Natural killer cell treated with Interleukin-12 subunit alpha and Interleukin-12 subunit beta and Interleukin-15 and Interleukin-18, amount 100 ng/mL, for 72 hours (primary cell): ENCODE measurements at places on chromosomes 13 and 19.

DNA sequence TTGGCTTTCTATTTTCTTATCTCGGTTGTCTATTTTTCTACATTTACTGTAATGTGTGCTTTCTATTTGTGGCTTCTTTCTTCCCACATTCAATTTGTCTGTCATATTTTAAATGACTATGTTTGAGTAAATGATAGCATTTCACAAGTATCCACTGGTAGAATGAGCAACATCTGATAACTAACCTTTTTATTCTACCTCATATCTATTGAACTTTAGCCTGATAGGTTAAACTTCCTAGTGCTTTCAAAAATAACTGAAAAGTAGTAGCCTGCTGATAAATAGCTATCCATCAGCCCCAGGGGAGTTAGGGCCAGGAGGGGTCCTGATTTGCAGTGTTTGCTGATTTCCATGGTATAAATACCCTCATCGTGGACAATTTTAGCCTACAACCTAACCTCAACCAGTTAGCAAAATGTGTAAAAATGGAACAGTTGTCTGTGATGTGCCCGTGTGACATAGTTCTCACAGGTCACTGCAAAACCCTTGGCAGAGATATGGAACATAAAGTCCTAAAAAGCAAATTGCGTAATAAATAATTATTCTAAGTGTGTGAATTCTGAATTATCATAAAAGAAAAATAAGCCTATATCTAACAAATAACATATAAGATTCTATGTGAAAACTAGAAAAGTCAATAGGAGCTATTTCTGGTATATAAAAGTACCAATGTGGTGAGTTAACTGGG, 32.1 kb downstream of the KCTD12 start:
- no peak overlapping the region for H3K4me3 ChIP-seq
- no peak for DNase-seq
- H3K27ac ChIP-seq: no peak overlapping the region
- H3K4me1 ChIP-seq: peaks cover 6% of the 10 kb centered on the region
- peaks cover 8% of the 10 kb centered on the region for H3K27me3 ChIP-seq

- peaks cover 8% of the 10 kb centered on the region for H3K27me3 ChIP-seq
- H3K4me1 ChIP-seq: no peaks in the 10 kb centered on the region
- no peaks in the 10 kb centered on the region for H3K36me3 ChIP-seq
Observed at GRCh38 chr19:46441866-46442265, 13.1 kb upstream of the PNMA8C start.

DNA sequence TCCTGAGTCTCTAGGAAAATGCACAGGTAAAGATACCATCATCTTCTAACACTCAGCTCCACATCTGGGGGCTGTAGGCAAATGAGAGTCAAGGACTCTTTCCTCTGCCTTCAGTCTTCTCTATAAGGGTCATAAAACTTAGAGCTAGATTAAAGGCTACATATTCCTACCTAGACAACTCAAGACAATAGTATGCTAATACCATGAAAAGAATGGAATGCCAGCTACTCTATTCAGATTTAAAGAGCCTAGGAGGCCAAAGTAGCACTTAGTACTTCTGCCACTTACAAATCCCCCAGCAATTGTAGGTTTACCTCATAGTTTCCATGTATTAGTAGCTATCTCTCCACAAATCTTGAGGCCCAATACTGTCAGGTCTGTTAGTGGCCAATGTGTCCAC, 453.0 kb downstream of the SLITRK5 start:
- no peak for DNase-seq
- H3K4me3 ChIP-seq: no peak overlapping the region
- H3K4me1 ChIP-seq: no peaks in the 10 kb centered on the region
- no peak overlapping the region for H3K27ac ChIP-seq

GRCh38 chr19:46133101-46133627, 8.7 kb upstream of the IGFL3 start:
- H3K4me1 ChIP-seq: no peaks in the 10 kb centered on the region
- peaks cover 46% of the 10 kb centered on the region for H3K27me3 ChIP-seq
- no peak for DNase-seq
- H3K36me3 ChIP-seq: no peaks in the 10 kb centered on the region
- no peak overlapping the region for H3K27ac ChIP-seq

- H3K4me3 ChIP-seq: no peak overlapping the region
- no peak overlapping the region for H3K27ac ChIP-seq
- no peaks in the 10 kb centered on the region for H3K4me1 ChIP-seq
- no peaks in the 10 kb centered on the region for H3K36me3 ChIP-seq
- no peak for DNase-seq
Observed at GRCh38 chr13:67977066-67977465, 746.9 kb upstream of the PCDH9 start.

- DNase-seq: no peak
- H3K27me3 ChIP-seq: no peaks in the 10 kb centered on the region
- no peaks in the 10 kb centered on the region for H3K36me3 ChIP-seq
- H3K27ac ChIP-seq: no peak overlapping the region
Observed at GRCh38 chr13:74280093-74280794, 146.0 kb upstream of the KLF12 start.

DNA sequence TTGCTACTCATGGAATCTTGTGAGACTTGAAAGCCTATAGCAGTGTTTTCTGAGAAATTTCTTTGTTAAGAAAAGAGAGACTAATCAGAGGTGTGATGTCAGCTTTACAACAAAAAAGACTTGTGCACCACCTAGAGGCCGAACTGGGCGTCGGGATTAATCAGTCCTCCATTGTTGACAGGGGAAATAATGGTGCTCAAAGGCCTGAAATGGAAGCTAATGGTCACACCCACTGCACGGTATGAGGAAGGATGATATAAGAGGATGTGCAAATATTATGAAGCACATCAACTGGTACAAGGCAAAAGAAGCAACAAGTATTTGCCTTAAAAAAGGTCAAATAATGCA, 480.2 kb upstream of the MIR17HG start:
- no peak overlapping the region for H3K27ac ChIP-seq
- no peak for DNase-seq
- no peak overlapping the region for H3K4me3 ChIP-seq
- no peaks in the 10 kb centered on the region for H3K4me1 ChIP-seq

DNA sequence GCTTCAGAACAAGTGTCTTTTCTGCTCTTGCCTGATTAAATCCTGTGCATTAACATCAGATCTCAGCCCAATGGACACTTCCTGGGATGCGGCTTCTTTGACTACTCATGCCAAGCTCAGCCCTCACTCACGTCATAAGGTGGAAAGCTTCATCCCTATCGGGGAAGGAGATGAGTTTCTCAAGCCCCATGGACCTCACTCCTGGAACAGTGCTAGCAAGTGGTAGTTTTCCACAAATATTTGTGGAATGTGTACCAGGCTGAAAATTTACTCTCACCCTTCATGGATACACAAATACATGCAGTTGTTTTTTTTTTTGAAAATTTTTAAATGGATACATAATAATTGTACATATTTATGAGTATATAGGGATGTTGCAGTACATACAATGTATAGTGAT, 34.6 kb upstream of the FARP1 start:
- DNase-seq: no peak
- H3K27ac ChIP-seq: no peak overlapping the region
- peaks cover 8% of the 10 kb centered on the region for H3K27me3 ChIP-seq
- no peaks in the 10 kb centered on the region for H3K4me1 ChIP-seq

DNA sequence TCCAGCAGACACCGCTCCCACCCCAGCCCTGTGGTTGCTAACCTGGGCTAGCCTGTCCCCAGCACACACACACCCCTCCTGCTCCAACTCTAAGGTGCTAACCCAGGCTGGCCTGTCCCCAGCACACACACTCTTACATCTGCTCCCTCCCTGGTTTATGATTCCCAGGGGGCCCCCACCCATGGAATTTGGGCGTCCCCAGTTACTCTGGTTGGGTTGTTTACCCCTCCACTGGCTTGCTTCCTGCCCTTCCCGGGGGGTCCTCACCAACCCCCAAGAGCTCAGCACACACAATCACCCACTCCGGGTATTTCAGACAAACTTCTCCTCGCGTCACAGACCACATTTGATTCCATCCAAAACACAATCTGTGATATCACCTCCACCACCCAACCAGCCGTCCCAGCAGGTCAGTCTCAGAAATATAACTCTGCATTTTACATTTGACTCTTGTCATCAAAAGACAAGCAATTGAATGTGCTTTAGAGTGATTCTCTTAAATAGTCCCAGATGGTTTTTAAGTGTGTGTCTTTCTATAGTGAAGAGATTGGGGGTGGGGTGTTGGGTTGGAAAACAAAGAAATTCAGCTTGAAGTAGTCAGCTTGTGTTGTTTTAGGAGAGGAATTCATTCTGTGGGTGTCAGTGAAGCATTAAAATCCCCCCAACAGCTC, 20.1 kb downstream of the COL4A2 start:
- H3K4me1 ChIP-seq: no peaks in the 10 kb centered on the region
- no peak for DNase-seq
- no peak overlapping the region for H3K4me3 ChIP-seq
- peaks cover 42% of the 10 kb centered on the region for H3K27me3 ChIP-seq
- H3K27ac ChIP-seq: no peak overlapping the region
- no peaks in the 10 kb centered on the region for H3K36me3 ChIP-seq

- H3K4me1 ChIP-seq: peaks cover 44% of the 10 kb centered on the region
- H3K27me3 ChIP-seq: no peaks in the 10 kb centered on the region
- no peak for DNase-seq
- H3K27ac ChIP-seq: no peak overlapping the region
- H3K36me3 ChIP-seq: peaks cover 17% of the 10 kb centered on the region
- H3K4me3 ChIP-seq: no peak overlapping the region
Observed at GRCh38 chr13:28246891-28247290, 108.5 kb downstream of the PAN3 start.

DNA sequence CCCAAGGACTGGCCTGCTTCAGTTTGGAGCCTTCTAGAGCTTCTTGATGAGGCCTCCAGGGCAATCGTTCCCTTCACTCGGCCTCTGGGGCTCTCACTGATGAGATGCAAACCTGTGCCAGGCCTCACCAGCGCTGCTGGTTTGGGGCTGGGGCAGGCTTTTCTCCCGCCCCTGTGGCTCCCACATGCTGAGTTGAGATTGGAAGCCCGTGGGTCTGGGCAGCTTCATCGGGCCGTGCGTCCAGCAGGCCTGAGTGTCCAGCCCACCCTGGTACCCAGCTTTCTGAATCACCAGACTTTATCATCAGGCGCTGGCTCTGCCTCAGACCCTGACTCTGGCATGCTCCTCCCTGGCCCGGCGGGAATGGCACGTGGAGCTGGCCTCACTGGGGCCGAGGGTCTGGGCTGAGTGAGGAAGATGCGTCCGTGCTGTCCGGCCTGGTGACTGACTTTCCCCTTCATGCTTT, 4.3 kb downstream of the CALM3 start:
- no peaks in the 10 kb centered on the region for H3K27me3 ChIP-seq
- DNase-seq: peak; percentile 13
- H3K36me3 ChIP-seq: peaks cover 19% of the 10 kb centered on the region
- H3K4me1 ChIP-seq: peaks cover 29% of the 10 kb centered on the region

DNA sequence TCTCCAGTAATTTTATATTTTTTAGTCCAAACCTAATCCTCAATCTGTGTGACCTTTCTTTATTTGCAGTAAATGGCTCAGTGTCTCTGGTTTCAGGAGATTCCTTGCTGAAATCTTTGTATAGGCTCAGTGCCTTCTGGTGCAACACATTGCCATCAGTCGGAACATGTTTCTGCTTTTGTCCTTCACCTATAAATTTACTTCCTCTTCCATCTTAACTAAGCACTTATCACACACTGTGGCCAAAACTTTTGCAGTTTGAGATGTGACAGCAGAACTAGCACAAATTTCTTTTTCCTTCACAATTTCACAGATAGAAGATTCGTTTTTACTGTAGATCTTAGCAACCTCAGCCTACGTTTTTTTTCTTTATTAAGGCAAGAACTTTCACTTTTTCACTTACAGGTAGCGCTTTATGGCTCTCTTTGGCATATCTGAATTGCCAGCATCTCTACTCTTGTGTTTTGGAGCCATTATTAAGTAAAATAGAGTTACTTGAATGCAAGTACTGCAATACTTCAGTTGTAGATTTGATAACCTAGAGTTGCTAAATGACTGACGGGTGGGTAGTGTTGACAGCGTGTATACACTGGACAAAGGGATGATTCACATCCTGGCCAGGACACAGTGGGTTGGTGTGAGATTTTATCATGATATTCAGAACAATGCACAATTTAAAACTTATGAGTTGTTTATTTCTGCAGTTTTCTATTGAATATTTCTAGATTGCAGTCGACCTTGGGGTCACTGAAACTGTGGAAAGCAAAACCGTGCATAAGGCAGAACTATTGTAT, 44.3 kb downstream of the NDFIP2 start:
- no peak overlapping the region for H3K27ac ChIP-seq
- DNase-seq: peak; percentile 73
- H3K4me3 ChIP-seq: no peak overlapping the region
- H3K4me1 ChIP-seq: peaks cover 9% of the 10 kb centered on the region

- DNase-seq: no peak
- H3K36me3 ChIP-seq: peaks cover 5% of the 10 kb centered on the region
- peak within 1 kb of the TSS; percentile 88 for H3K4me3 ChIP-seq
- H3K27ac ChIP-seq: no peak within 1 kb of the TSS
- H3K27me3 ChIP-seq: peaks cover 62% of the 10 kb centered on the region
- H3K4me1 ChIP-seq: peaks cover 25% of the 10 kb centered on the region
Observed at GRCh38 chr13:27792393-27793218, at the start of gene GSX1. Gene GSX1 (plus strand): TSS chr13:27792483. CDS start chr13:27792691, 208 bp downstream.

DNA sequence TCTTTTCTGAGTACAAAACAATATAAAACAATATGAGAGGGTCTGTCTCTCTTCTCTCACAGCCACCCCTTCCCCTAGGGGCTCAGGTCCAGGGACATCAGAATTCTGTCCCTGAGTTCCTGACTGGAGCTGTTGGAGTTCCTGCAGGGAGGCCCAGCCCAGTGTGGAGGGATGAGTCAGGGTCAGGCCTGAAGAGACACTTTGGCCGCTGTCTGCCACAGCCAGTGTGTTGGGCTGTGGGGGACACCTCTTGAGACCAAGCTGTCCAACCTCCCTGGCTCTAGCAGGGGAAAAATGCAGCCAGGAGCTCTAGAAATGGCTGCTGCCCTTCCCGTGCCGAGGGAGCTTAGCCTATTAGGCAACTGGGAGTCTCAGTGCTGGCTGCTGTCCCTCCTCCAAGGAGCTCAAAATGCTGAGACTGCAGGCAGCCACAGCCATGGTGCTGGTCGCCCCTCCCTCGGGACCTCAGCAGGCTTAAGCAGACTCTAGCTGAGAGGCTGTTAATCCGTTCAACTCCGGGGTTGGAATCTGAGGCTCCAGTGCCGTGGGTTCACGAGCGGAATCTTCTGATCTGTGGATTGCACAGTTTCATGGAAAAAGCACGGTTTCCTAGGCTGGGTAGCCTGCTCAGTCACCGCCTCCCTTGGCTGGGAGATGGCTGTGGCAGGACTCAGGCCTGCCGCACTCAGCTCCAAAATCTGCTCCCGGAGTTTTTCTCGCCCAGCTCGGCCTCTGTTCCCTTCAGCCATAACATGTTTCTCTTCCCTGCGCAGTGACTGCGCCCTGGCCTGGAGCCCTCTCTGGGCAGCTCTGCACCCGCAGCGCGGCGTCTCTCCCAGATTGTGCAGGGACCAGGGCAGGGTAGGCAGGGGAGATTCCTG, 3.8 kb upstream of the ZNF626 start:
- no peak overlapping the region for H3K27ac ChIP-seq
- H3K4me1 ChIP-seq: peaks cover 15% of the 10 kb centered on the region
- H3K4me3 ChIP-seq: no peak overlapping the region
- H3K36me3 ChIP-seq: peaks cover 6% of the 10 kb centered on the region
- no peaks in the 10 kb centered on the region for H3K27me3 ChIP-seq
- no peak for DNase-seq

- peaks cover 7% of the 10 kb centered on the region for H3K4me1 ChIP-seq
- H3K36me3 ChIP-seq: no peaks in the 10 kb centered on the region
- H3K4me3 ChIP-seq: no peak overlapping the region
Observed at GRCh38 chr13:33678084-33678483, 139.9 kb upstream of the RFC3 start.

GRCh38 chr13:113527272-113527958, 36.9 kb upstream of the DCUN1D2 start:
- H3K4me1 ChIP-seq: peaks cover 5% of the 10 kb centered on the region
- H3K36me3 ChIP-seq: peaks cover 9% of the 10 kb centered on the region
- H3K27me3 ChIP-seq: no peaks in the 10 kb centered on the region
- H3K27ac ChIP-seq: no peak overlapping the region
- no peak for DNase-seq
